ENCODE measurements at places on chromosomes 11 and 22.

GRCh38 chr11:43649501-43649900 lies 31.0 kb upstream of the HSD17B12 start:
- no peak for DNase-seq

DNA sequence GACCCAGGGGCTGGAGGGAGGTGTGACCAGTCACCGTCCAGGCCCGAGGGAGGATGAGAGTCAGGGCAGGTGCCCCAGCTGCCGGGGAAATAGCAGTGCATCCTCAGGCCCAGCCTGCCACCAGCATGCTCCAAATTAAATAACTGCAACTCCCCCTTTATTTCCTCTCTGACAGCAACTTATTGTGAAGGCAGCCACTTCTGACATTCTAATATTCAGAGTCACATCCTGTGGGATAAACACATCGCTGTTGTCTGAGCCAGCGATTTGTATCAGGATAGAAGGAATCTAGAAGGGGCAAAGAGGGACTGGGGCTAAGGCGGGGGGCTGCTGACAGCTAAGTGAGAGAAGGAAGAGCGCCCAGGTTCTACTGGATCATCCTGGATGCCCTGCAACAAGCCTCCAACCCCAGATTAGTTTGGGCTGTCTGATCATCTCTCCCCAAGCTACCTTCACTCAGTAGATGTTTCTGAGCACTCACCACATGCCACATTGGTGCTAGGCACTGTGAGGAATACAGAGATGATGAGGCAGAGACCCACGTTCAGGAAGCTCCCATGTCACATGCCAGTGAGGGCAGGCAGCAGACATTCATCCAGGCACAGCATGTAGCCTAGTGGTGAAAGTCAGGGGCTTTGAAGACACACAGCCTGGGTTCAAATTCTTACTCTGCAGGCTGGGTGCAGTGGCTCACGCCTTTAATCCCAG lies 214.1 kb downstream of the BUD13 start:
- no peak for DNase-seq

DNA sequence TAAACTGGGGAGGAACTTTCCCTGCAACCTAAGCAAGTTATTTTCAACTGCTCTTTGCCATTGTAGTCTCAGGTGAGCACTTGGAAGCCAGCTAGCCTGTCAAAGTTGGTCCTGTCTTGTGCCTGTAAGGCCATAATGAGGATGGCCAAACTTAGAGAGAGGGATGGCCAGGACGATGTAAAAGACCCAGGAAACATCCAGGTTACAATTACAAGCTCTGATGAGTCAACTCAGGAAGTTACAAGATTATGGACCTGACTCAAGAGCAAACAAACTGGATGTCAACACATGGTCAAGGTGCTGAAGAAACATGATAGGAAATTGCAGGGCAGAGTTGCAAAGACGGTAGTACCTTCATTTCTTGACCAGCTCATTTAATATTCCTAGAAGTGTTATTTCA lies 1.6 kb downstream of the GTPBP1 start:
- no peak for DNase-seq

GRCh38 chr22:32574411-32574810 lies 99.8 kb downstream of the FBXO7 start:
- peak; percentile 34 for DNase-seq

GRCh38 chr22:21099578-21099977 lies 53.8 kb downstream of the LRRC74B start:
- DNase-seq, result no peak

- no peak for DNase-seq
Measured at GRCh38 chr11:50187220-50187619, 154.5 kb downstream of the OR4C45 start.

DNA sequence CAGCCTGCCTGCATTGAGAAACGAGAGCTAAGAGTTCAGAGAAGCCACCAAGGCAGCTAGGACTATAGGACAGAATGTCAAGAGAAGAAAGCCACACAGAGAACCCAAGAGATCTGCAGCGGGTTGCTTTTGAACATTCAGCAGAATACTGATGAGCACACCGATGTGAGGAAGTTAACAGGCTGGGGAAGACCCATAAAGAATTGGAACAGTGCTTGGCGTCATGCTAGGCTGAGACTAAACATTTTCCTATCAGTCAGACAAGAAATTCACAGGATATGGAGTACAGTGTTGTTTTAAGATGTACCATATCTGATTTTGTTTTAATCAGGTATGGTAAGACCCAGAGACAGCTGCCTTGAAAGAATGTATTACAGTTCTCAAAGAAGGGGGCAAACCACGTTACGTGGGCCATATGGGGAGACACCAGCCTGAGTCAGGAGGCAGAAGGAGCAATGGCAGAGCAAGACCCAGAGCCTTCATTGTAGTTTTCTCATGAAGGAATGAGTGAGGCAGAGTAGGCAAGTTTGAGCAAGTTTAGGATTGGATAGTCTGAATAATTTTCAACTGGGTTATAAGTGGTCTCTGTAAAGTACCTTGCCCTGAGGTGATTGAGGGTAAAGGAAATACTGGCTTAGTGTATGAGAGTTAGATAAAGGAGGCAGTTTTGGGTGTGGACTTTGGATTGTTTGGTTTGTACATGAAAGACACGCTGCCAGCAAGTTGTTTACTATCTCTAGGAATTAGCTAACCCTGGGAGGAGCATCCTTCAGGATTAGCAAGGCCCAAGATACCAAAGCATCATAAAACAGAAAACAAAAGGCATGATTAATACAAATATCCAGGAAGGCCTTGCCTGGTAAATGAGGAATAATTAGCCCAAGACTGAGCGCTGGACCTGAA lies 14.3 kb downstream of the LRRC75B start:
- no peak for DNase-seq

DNA sequence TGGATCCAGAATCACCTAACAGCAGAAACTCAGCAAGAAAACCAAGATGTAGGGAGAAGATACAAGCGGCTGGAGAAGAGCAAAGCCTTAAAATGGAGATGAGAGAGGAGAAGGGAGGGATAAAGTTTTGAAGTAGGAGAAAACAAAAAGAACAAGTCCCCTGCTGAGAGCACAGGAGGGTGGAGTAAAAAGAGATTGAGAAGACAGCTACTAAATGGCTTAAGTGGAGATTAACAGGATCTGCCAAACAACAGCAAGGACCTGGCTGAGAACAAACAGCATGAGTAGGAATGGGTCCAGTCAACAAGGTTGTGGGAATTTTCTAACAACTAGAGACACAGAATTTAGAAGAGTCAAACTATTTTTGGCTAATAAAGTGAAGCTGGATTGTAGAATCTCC lies 18.1 kb downstream of the BTG4 start:
- DNase-seq, result no peak

DNA sequence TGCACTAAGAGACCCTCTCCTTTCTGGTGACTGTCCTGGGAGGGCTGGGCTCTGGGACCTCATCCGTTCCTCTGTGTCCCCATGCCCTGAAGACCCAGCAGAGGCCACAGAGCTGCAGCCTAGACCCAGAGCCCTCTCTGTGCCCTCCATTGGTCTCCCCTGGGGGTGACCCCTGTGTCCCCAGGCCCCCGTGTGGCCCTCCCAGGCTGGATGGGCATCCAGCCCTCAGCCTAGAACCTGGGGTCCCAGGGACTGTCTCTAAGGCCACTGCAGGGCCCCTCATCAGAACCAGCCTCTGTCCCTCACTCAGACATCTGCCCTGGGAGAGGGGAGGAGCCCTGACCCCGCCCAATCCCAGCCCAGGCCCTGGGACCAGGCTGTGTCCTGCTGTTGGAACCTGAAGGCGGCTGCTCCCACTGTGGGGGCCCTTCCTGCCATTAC lies 5.7 kb downstream of the IGLL1 start:
- DNase-seq, result no peak

DNA sequence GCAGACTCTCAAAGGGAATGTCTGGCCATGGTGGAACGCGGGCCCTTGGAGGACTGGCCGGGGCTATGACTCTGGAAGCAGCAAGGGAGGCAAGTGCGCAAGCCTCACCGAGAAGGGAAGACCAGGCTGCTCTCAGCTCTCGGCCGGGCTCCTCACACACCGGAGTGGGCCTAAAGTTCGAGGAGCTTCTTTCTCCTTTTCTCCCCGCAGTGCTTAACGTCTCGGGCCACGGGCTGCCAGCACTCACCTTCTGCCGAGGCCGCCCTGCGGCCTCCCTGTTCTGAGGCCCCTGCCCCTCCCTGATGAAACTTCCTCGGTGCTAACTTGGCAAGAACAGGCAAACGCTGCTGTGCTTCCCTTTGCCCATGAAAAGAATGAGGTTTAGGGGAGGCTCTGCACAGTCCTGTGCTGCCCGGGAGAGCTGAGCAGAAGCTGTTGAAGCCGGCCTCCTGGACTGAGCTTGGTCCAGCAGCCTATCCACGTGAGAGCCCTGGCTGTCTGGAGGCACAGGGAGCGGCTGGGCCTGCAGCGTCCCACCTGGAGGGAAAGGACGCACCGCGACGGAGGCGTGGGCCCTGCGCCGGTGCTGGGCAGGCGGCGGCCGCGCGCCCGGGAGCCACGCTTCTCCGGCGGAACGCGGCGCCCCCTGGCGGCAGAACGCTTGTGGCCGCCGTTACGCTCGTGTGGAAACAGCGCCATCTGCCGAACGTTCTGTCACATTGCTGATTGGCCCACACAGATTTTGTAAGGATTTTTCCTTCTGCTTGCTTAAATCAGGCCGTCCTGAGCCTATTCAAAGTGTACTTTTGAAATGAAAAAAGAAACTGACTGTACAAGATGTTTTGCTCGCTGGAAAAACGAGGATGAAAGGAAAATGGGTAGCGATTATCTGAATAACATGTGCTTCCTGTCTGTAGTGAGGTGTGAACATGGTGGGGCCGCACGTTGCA lies 65.0 kb upstream of the TMEM45B start:
- DNase-seq, result peak; percentile 79
